ENCODE measurements at places on chromosomes 4 and X.
A peak's percentile ranks its signal among the peaks of the same experiment; 100 is the strongest.

DNA sequence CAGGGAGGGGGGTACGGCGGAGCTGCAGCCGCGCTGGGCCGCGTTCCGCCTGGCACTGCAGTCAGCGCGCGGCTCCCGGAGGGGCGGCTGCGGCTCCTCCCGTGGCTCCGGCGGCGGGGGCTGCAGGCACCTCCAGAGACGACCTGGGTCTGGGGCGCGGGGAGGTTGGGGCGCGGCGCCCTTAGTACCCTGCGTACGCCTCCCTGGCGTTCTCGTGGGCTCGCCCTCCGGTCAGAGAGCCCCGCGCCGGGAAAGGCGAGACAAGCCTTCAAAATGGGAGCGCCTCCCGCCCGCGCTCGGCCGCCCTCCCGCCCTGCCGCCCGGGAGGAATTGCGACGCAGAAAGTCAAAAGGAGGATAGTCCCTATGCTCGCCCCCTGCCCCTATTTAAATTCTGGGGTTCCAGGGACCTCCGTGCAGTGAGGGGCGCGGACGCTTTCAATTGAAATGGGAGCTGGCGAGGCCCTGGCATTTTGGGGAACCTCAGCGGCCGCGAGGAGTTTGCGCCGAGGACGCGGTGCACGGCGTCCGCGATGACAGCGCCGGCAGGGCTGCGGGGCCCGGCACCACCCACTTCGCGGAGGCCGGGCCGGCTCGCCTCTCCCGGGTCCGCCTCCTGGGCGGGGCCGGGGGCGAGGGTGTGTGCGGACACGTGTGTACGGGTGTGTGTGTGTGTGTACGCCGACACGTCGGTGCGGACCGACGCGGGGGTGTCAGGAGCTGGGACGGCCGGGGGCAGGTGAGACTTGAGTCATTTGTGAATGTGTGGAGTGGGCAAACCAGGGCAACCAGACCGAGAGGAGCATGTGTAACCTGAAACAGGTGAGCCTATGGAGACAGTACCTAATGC is 544 bp downstream of the HERC3 start:
- DNase-seq: peak; percentile 86

DNA sequence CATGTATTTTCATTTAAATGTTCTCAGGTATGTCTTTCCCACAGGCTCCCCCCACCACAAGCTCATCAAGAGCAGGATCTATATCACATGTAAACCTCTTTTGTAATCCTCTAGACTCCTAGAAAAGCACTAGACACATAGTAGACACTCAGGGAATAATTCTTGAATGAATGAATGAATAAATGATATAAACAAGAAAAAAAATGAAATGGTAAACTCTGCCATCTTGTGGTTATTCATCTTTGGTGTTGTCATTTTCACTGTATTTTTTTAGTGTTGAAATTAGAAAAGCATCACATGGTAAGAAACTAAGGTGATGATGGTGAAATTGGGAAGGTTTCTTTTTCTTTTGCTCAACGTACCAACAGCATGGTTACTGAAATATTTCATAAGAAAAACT is 34.2 kb upstream of the C1GALT1C1 start:
- no peak for DNase-seq

DNA sequence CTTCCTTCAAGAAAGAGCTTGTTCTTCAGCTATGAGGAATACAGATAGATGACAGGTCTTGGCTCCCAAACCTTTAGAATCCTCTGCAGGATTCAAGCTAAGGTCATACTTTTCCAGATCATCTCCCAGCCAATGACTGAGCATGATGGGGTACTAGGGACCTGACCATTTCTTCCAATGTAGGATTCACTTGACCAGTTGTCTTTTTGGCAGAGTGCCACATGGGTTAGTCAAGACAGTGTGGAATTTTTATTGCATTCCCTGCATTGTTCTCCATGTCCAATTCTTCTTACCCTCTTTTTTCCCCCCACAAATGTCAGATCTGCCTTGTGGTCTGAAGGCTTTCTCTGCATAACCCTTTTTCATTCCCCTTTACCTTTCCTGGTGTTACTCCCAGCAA is 99.5 kb downstream of the CCSER1 start:
- no peak for DNase-seq

- no peak for DNase-seq
Observed at GRCh38 chrX:11407331-11408108, 114.3 kb downstream of the AMELX start.

DNA sequence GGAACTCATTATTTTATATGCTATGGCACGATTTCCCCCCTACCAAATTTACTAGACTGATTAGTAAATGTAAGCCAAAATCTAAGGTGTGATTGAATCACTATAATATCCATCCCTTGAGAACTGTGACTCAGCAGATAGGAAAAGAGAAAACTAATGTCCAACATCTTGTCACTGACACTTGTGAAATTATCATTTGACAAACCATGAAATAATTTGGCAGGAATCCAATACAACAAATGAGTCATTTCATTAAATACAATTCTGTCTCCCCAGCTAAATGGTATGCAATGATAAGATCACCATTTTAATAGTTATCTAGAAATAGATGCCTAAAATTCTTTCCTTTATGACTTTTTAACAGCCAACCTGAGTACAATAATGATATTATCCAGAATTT is 462.3 kb downstream of the DMD start:
- no peak for DNase-seq

GRCh38 chr4:23260511-23260910 is 567.8 kb downstream of the GBA3 start:
- DNase-seq: no peak

- no peak for DNase-seq
Observed at GRCh38 chr4:105139646-105140045, 7.0 kb upstream of the TET2 start.

DNA sequence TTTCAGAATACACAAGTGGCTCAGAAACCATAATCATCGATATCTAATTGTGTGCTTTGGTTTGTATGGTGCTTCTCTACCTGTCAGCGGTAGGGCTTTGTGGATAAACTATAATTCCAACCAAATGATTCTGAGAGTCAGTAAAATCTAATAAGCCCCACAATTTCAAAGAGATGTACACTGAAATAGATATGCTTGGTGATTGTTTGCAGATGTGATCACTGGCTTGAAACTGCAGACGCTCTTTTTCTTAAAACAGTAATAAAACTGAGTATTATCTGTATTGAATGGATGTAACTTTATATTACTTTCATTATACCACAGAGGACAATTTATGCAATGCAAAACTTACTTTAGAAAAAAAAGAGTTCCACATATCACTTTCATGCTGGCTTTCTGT is 198.8 kb upstream of the ANXA10 start:
- DNase-seq: no peak

- DNase-seq: no peak
Observed at GRCh38 chrX:9466736-9467135, 1.9 kb downstream of the TBL1X start.

DNA sequence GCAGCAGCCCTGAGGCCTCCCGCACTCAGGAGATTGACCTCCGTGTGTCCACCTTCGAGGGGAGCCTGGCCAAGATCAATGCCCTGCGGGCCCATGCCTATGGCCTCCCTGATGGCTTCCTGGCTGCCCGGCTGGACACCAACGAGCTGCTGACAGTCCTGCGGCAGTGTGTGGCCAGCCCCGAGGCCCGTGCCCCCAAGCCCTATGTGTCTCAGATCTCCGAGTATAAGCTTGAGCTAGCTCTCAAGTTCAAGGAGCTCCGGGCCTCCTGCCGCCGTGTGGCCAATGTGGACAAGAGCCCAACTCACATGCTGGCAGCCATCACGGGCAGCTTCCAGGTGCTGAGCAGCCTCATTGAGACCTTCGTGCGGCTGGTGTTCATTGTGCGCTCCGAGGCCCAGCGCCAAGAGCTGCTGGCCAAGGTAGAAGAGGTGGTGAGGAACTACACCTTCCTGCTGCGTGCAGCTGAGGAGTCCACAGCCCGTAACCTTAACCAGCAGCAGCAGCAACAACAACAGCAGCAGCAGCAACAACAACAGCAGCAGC is 25.5 kb upstream of the PRPS1 start:
- no peak for DNase-seq

- no peak for DNase-seq
Observed at GRCh38 chrX:78548012-78548411, 111.1 kb downstream of the RTL3 start.

- DNase-seq: no peak
Observed at GRCh38 chr4:108168160-108168670, 517 bp downstream of the LEF1 start.

- DNase-seq: no peak
Observed at GRCh38 chrX:96386981-96387380, 297.7 kb upstream of the DIAPH2 start.

GRCh38 chr4:146098397-146098796 is 77.1 kb upstream of the LSM6 start:
- no peak for DNase-seq

DNA sequence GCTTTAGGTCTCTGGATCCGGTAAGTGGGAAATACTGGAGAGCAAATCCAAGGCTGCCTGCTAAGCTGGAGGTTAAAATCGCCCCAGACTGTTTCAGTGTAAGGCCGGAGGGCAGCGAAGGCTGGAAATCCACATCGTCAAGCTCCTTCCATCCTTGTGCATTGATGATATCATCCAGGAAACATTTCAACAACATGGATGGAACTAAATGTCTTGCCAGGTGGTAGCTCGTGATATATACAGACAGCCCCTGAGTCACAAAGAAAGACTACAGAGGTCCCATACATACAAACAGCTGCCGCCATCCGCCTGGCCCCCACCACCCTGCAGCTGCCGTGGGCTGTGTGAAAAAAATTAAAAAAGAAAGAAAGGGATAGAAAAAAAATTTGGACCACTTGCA is 148.9 kb upstream of the RBPJ start:
- DNase-seq: no peak

- peak; percentile 43 for DNase-seq
Observed at GRCh38 chr4:88283661-88284438, 511 bp downstream of the PPM1K start.

DNA sequence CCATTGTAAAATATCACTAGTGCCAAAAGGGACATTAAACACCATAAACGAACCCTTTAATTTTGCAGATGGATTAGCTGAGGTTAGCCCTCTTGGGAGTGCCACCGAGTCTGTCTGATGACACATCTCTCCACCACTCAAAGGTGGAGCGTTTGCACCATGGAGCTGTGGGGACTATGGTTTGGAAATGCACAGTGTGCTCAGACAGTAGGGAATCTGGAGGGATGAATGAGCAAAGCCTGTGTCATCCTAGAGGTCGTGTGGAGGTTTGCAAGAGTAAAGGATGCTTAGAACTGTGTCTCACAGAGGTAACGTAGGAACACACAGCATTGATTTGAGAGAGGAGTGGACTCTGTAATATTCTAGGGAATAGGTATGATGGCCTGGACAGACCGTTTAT is 93.7 kb downstream of the CLNK start:
- no peak for DNase-seq

DNA sequence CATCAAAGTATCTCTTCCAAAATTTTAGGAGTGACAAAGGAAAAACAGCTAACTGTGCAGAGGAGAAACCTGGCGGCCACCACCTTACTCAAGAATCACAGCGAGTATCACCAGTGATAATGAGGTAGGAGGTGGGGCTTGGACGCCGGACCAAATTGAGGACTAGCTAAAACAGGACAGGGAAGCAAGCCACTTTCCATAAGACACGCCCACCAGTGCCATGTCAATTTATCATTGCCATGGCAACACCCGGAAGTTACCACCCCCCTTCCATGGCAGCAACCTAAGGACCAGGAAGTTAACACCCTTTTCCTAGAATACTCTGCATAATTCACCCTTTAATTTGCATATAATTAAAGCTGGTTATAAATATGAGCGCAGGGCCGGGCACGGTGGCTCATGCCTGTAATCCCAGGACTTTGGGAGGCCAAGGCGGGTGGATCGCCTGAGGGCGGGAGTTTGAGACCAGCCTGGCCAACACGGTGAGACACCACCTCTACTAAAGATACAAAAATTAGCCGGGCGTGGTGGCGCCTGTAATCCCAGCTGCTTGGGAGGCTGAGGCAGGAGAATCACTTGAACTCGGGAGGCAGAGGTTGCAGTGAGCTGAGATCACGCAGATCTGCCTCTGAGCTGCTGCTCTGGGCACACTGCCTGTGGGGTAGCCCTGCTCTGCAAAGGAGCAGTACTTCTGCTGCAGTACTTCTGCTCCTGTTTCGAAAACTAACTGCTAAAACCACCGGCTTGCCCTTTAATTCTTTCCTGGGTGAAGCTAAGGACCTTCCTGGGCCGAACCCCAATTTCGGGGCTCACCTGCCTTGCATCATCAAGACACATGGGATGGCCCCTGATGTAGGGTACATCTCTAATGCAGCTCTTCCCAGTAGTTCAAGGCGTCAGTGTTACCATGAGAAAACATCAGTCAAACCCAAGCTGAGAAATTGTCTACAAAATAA is 116.7 kb downstream of the HMX1 start:
- no peak for DNase-seq

DNA sequence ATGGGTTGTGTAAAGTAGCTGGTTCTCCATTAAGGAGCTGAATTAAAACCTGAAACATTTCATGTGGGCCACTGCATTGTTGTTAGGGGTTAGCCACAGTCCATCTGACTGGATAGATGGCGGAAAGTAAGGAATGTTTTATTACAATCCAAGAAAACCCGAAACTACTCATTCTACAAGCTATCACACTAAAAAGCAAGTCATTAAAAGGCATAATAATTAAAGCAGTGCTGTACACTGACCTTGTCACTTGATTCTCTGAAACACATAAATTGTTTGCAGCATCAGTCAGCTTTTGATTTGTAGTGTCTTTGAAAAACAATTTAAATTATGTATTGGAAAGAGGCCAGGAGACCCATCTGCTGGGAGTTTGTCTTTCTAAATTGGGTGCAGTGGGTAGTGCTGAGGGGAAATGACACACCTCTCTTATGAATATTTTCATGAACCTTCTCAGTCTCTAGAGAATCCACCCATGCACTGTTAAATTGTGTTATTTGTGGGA is 75.7 kb upstream of the ANK2 start:
- DNase-seq: no peak

DNA sequence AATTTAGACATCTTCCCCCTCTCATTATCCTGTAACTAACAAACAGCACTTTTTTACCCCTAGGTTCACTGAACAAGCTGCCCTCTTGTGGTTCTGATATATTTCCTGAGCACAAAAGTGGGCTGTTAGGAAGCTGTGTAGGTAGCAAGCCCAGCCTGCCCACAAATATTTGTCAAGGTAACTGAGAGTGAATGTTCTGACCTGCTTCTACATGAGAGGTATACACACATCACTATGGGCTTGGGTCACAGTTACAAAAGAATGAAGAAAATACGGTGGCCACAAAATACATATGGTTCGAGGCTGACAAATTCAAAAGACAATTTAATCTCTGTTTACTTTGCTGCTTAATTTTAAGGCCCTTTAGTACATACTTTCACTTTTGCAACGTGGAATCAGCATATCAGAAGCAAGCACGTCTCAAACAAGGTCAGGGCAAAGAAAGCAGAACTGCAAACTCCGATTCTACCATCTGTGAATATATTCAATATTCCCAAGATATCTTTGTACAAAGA is 78.7 kb downstream of the RBM47 start:
- DNase-seq: peak; percentile 36

All from RWPE1 (cell line).